Stimulated activated CD4-positive, alpha-beta T cell treated with anti-CD3 and anti-CD28 coated beads, Interleukin-1b, Interleukin-23, amount 100 ng/mL, for 1 hour (primary cell): ENCODE measurements at places on chromosomes 12 and 14.

DNA sequence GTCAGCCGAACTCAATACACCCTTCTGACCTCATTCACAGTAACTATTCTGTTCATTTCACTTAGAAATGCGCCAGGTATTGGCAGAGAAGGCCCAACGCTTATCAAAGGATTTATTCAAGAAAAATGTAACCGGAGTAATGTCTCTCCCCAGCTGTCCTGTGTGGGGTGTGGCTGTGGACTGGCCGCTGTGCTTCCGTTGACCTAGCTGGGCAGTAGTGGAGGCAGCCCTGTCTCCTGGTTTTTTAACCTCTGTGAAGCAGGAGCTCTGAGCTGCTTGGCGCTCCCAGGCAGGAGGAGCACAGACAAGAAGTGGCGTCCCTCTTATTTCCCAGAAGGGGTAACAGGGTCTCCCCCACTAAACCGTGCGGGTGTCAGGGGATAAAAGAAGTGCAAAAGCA is 85.2 kb downstream of the ESR2 start:
- DNase-seq: no peak

GRCh38 chr12:123165537-123165936 is 14.6 kb upstream of the PITPNM2 start:
- no peak for DNase-seq

GRCh38 chr14:32009221-32009975 is 67.7 kb upstream of the ARHGAP5 start:
- no peak for DNase-seq

- no peak for DNase-seq
Observed at GRCh38 chr14:73293782-73294781, 56.8 kb downstream of the PAPLN start.

DNA sequence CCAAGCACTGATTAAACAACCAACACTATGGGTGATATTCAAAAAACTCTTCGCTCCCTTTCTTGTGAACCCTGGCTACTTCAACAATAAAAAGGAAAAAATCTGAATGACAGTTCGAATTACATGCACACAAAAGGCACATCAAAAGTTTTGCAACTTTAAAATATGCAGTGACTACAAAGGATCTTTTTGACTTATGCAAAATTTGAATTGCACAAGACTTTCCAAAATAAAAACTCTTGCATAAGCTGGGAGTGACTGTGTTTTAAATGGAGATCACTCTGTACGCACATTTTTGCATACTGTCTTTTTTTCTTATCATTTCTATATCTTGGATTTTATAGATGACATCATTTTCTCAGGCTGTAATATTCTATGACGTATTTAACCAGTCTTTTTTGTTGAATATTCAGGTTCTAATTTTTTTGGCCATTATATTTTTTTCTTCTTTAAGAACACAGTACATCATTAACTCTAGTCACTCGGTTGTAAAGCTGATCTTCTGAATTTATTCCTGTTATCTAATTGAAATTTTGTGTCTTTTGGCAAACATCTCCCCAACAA is 667.6 kb upstream of the TBX3 start:
- DNase-seq: no peak

DNA sequence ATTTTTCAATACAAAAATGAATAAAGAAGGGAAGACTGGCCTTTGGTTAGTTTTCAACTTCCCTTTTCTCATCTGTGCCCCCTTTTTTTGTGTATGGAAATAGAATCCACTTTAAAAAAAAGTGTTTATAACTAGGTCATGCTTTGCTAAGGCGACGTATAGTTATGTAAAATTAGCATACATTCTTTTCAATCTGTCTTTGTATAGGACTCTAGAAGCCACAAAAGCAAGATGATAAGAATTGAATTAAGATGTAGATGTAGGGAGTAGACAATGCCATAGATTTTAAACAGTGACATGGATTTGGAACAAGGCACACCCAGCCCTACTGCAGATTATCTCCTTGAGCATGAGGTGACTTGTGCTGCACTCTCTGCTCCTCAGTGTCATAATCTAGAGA is 354.3 kb downstream of the TMTC2 start:
- DNase-seq: no peak

DNA sequence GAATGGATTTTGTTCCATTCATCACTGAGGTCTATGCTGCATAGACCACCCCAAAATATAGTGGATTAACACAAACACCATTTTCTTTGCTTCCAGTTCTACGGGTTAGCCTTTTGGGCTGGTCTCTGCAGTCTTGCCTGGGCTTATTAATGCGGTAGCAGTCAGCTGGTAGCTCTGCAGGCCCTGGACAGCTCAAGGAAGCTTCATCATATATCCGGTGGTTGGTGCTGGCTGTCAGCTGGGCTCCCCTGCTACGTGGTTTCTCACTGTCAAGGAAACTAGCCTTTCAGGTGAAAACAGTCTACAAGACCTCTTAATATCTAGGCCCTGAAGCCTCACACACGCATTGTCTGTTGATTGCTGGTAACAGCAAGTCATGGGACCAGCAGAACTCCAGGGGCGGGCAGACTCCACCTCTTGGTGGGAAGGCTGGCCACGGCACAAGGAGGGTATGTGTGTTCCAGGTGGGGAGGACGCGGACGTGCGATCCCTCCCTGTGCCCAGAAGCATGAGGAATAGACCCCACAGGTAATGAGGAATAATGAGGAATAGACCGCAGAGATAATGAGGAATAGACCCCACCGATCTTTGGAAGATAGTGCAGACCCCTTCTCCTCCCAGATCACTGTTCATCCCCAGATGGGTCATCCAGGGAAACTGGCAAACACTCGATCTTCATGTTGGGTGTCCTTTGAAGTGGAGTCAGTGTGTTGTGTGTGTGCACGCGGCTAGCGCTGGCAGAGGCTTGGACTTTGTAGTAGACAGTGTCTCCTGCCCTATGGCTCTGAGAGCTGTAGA is 13.3 kb downstream of the TSPAN9 start:
- DNase-seq: no peak

DNA sequence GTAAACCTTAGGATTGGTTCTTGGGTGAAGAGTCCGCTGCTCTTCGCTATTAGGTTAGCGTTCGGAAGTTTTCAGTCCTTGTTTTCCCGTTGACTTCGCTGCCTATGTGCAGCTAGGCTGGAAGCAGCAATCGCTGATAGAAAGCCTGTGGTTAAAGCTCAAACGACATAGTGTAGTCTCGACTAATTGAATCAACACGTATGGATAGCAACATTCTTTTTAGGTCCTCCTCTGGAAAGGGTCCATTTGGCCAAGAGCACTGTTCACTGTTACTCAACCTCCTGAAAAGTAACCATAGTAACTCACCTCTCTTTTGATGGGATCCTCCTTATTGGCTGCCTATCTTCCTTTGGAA is 355.5 kb downstream of the SNAPC1 start:
- DNase-seq: no peak

- DNase-seq: no peak
Observed at GRCh38 chr12:124915239-124916236, 1.1 kb upstream of the UBC start.

- no peak for DNase-seq
Observed at GRCh38 chr12:57514720-57515407, 5.5 kb downstream of the DDIT3 start.

DNA sequence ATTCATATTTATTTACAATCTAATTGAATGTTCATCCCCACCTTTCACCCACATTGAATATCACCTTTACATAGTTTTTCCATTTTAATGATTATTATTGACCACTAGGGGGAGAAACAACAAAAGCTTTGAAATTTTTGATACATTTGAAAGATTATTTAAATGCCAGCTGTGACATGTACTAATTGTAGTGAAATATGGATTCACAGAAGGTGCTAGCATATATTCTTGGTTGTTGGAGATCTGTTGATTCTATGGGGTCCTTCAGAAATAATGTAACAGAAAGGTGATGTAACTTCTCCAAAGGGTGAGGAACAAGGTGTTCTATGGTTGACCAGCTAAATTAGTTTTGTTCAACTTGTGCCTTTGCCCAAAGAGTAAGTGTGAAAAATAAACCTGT is 22.4 kb upstream of the GPR33 start:
- DNase-seq: no peak

DNA sequence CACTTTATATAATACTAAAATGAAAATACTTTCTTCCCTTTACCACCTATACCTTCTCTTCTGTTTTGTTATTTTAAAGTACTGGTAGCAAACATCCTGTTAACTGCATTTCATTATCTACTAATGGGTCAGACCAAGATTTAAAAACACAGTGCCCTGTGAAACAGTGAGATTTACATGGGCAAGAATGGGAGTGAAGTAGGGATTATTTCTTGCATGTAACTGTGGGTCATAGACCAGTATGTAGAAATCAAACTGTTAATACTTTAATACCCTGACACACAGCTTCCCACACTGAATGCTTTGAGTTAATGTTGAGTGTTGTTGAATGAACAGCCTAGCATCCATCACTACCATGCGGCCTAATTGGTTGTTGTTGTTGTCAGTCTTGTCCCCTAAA is 61.6 kb downstream of the PLEKHA5 start:
- DNase-seq: no peak

DNA sequence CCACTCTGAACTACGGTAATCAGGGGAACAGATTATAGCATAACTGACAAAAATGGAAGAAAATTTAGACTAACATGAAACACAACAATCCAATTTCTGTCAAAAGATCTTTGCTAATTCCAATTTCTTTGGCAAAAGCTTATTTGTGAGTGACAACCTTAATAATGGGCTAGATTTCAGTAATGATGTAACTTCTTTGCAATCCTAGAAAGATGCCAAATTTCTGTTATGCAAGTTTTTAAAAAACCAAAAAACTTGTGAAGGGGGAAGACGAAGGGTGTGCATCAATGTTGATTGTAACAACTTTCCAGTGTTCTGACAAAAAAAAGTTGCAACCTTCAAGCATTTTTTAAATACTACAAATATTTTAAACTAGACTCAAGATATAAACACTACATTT is 59.9 kb downstream of the DICER1 start:
- no peak for DNase-seq

DNA sequence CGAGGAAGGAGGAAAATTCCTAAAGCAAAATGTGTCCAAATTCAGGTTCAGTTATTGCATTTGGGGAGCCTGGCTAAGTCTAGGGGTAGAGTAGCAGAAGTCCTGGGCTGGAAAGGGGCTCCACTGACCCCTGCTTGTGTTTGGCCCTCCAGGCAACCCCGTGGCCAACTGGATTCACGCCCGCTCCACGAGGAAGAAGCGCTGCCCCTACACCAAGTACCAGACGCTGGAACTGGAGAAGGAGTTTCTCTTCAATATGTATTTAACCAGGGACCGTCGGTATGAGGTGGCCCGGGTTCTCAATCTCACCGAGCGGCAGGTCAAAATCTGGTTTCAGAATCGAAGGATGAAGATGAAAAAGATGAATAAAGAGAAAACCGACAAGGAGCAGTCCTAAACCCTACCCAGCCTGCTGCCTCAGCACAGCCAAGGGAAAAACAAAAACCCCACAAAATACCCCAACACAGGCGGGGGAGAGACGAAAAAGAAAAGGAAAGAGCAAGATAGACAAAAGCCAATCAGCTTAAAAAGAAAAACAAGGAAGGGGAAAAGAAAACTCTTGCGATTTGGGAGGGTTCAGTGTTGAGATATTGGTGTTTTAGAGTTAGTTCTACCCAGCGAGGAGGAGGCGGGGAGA is 2.4 kb downstream of the HOXC9 start:
- no peak for DNase-seq

DNA sequence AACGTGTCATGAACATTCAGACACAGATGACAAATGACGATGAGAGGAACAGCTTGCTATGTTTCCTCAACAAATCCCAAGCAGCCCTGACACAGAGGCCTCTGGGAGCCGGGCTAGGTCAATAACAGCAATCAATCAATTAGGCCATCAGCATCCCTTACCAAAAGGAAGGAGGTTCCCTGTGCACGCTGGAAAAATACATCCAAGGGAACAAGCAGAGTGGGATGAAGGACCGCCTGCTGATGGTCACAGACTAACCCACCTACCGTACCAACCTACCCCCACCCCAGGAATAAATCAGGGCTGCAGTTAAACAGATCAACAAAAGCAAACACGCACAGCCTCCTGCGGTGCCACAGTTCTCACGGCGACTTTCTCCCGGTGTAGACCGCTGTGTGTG is 265.1 kb upstream of the SFSWAP start:
- DNase-seq: no peak

- DNase-seq: no peak
Observed at GRCh38 chr12:53064613-53065436, 14.4 kb downstream of the SPRYD3 start.

DNA sequence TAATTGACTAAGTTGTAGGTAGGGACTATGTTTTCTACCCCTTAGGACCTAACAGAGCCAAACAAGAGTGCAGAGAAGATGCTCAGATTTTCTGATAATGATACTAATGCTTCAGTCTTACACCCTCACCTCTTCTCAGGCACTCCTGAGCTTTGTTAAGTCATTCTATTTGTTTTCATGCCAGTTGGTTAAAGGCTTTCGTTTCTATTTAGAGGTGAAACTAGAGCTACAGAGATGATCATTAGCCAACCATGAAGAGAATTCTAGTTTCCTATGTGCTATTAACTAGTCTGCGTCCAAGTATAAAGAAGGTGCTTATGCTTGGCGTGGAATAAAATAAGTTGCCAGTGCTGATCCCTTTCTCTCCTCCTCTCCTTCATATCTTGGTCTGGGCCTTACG is 34.6 kb upstream of the PYGL start:
- no peak for DNase-seq
